ENCODE measurements at places on chromosomes 12 and 14.

GRCh38 chr14:34665785-34666435, 36.0 kb upstream of the SNX6 start:
- DNase-seq = no peak

GRCh38 chr12:64633940-64634337, 23.6 kb downstream of the RASSF3 start:
- DNase-seq = no peak

DNA sequence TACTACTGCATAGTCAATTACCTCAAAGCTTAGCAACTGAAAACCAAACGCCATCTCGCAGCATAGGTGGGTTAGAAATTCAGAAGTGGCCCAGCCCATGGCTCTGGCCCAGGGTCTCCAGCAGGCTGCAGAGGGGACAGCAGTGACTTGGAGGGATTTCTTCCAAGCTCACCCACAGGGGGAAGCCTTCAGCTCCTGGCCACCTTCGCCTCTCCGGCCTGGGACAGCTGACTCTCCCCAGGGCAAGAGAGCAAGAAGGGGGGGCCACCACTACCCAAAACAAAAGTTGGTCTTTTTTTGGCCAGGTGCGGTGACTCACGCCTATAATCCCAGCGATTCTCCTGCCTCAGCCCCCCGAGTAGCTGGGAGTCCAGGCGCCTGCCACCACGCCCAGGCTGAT, 32.2 kb upstream of the ANKRD9 start:
- no peak for DNase-seq

- DNase-seq = no peak
Measured at GRCh38 chr12:2541631-2542204, 253.1 kb upstream of the FKBP4 start.

GRCh38 chr12:101876322-101876860, 989 bp upstream of the DRAM1 start:
- no peak for DNase-seq

GRCh38 chr14:40218282-40218941, 786.2 kb upstream of the FBXO33 start:
- no peak for DNase-seq

DNA sequence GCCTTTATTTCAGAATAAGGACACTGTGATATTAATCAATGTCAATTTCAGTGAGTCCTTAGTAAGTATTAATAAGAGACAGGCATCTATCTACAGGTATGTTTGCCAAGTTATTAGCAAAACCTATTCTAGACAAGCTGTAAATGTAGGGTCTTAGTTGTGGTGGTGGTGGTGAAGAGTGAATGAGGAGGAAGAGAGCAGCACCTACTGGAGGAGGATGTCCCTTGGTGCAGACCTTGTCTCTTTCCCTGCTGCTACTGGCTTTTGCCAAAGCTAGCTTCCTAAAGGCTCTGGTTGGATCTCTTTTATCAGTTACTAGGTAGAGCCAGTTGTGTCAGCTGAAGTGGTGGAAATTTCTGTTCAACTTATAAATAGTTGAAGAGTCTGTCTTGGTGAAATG, 304.8 kb upstream of the ATP2B1 start:
- no peak for DNase-seq

- no peak for DNase-seq
Measured at GRCh38 chr14:71116568-71117122, 209.4 kb downstream of the PCNX1 start.

DNA sequence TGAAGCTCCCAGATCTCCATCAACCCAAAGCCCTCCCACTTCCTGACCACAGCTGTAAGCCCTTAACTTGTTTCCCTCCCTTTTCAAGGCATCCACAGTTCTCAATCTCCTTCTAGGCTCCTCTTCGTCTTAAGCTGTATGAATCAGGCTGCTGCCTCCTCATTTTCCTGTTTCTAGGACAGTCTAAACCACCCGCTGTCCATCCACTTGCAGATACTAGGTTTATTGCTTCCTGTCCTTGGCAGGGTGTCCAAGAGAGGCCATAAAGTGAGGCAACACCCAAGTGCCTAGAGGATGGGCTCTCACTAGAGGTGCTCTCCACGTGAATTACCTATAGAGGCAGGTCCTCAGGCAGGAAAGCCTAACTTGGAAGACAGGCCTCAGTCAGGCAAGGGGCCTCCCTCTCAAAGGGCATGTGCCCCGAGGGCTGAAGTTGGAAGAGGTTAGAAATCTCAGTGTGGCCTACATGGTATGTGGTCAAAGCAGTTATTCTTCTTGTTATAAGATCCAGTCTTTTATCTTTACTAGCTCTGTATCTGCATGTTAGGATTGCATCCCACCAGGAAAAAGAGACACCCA, 8.8 kb upstream of the TMEM106C start:
- no peak for DNase-seq

- DNase-seq = no peak
Measured at GRCh38 chr12:14993537-14994266, 20.9 kb downstream of the PDE6H start.

GRCh38 chr14:38824706-38825105, 278.3 kb downstream of the SEC23A start:
- DNase-seq = no peak

DNA sequence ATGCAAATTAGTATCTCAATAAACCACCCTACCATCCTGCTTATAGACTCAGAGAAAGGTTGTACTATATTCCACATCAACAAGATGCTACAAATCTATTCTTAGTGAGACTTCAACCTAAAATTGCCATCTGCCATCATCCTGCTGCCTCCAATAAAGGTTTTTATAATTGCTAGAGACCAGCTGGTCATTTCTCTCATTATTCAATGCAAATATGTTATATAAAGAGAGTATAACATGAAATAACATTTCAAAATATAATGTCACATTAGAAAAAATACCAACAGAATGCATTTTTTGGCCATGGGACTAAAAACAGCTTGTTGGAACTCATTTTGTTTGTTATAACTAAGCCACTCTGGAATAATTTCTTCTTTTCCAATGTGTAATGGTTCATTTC, 247.3 kb downstream of the LRIG3 start:
- no peak for DNase-seq

- DNase-seq = no peak
Measured at GRCh38 chr12:3102771-3103410, 25.7 kb downstream of the TSPAN9 start.

DNA sequence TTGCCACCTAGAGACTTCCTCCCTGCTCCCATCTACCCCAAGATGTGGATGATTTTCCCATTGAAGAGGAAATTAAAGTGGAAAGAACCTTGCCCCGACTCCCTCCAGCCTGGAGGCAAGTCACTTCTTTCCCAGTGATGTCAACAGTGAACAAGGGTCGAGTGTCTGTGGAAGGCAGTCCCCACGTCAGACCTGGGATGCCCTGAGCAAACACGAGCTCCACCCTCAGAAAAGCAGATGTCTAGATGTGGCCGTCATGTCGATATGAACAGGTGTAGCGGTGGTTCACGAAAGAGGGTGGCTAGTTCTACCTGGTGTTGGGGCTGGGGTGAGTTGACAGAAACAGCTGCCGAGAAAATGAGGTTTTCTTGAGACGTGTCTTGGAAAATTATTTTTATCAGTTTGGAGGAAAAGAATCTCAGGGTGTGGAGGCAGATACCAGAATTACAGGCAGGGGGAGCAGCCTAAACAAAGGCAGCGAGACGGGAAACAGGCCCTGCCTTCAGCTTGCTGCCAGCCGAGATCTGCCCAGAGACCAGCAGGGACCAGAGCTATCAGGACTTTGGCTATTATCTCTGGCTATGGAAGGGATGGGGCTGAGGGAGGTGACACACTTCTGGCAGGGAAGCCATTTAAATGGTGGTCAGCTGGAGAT, 25.9 kb downstream of the SYNDIG1L start:
- no peak for DNase-seq

DNA sequence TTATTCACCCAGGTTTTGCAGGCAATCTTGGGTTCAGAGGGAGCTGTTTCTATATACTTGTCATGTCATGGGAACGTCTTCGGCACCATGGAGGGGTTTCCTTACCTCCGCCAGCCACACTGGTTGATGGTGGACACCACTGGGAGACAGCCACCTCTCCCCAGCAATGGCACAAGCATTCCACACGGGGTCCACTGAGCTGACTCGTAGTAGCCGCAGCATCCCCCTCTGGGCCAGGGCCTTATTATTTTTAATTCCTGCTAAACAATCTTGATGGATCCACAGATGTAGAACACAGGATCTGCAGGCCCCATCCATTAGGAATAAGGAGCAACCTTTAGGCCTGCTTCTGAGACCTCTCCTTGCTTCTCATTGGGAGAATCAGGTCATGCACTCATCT, 132.9 kb downstream of the DICER1 start:
- DNase-seq = no peak

GRCh38 chr12:1491983-1492697, 102.2 kb downstream of the FBXL14 start:
- no peak for DNase-seq

DNA sequence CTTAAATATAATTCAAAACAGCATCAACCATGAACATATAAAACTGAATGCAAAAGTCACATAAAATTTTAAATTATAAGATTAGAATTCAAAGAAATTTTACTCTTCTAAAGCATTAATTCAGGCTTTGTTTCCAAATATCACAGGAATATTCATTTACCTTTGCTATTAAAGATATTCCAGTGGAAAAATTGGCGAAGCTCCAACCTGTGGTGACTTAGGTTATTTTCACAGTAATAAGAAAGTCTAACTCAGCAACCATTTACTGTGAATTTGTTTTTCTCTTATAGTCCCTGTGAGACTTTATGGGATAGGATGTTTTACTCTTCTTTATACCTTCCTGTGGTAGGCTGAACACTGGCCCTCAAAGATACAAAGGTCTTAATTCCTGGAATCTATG, 3.2 kb downstream of the WDR89 start:
- DNase-seq = no peak

DNA sequence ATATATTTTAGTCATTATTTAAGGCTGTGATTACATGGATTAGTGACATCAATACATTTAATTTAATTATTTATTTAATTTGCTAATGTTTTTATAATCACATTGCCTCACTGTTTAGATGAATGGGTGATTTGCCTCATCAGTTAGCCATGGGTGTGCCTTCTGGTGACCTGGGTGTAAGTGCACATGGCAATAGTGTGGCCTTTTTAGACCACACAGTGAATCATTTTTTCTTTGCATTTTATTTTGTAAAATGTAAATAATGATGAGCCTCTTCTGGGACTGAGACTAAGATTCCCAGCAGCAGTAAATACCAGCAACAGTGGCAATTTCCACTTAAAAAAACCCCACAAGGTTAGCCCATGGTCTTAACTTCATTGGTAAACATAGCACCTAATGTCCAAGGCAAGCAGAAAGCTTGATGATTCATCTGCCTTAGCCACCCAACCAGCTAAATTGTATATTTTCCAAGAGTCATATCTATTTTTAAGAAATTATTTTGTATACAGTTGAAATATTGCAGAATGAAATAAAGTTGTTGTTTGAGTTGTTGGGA, 235.9 kb upstream of the NOVA1 start:
- no peak for DNase-seq

- no peak for DNase-seq
Measured at GRCh38 chr14:24132061-24132685, 1.7 kb downstream of the FITM1 start.

- DNase-seq = no peak
Measured at GRCh38 chr14:94031883-94032279, 5.7 kb downstream of the OTUB2 start.

DNA sequence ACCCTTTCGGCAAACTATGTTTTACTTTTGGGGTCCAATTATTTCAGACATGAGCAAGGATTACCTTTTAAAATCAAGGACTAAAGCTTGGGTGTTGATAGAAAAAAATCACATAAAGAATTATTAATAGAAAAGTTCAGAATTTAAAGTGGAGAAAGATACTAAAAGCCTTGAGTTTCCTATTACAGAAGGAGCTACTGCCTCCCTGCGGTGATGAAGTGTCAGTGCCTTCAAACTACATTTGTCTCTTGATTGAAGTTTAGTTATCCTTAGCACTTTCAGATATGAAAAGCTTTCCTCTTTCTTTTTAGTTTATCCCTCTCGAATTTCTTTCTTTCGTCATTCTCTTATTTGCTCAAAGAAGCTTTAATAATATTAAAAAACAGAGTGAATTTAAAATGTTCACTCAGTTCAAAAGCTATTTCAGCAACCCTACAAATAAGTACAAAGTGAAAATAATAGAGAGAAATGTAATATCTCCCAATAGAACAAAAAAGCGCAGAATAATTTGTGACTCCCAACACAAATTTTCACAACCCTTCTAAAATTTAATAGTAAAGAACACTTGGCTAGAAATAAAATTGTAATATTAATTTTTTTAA, 87.6 kb downstream of the SEC23A start:
- no peak for DNase-seq

- DNase-seq = no peak
Measured at GRCh38 chr12:70248876-70249275, 5.6 kb downstream of the CNOT2 start.

GRCh38 chr14:61494018-61494417, 172.6 kb downstream of the PRKCH start:
- no peak for DNase-seq

GRCh38 chr14:88770736-88771135, 22.0 kb downstream of the EML5 start:
- no peak for DNase-seq

DNA sequence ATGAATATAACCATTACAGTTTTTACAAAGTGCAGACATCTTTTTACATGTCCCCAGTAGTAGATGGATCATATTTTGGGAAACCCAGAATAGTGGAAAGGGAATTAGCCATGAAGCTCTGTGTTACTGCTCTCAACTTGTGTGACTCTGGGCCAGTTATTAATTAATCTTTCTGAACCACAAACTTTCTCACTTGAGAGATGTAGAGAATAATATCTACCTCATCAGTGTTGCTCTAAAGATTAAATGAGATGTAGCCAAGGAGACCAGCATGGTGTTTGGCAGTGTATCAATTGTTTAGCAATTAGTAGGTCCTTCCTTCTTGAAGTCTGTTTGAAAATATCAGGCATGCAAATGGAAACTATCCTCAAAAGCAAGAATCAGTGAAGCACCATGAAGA, 169.2 kb downstream of the TMTC2 start:
- DNase-seq = no peak

DNA sequence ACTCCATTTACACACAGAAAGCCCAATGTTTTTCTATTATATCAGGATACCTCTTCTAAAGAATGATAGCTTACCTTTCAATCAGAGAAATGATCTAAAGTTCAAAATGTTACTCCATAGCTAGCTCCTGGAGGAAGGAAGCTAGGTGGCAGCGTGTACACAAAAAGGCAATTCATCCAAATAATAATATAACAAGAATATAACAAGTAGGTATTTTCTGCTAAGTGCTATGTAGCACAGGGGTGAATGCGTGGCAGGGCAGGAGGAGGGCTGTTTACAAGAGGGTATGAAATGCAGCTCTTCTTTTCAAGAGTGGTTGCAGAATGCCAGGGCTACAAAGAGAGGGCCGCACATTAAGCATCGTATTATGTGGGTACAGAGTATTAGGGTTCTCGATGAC, 663 bp upstream of the SNAPC1 start:
- DNase-seq = no peak

- no peak for DNase-seq
Measured at GRCh38 chr12:49375406-49375805, 8.1 kb downstream of the SPATS2 start.

DNA sequence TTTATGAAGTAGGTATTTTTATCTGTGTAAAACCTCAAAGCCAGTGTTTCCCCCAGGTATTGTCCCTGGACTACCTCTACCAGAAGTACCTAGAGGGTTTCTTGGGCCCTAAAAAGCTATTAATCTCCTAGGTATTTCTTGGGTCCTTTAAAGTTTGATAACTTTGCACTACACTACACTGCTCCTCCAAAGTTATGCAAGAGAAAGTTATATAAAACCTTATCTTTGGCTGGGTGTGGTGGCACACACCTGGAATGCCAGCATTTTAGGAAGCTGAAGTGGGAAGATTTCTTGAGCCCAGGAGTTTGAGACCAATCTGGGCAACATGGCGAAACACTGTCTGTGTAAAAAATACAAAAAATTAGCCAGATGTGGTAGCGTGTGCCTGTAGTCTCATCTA, 34.9 kb downstream of the PTPN21 start:
- no peak for DNase-seq

All from activated CD4-positive, alpha-beta T cell treated with anti-CD3 and anti-CD28 coated beads, Interleukin-2, amount 50 U/mL, for 24 hours (primary cell).